Stimulated activated CD4-positive, alpha-beta T cell treated with anti-CD3 and anti-CD28 coated beads, Interleukin-12 subunit alpha, Interleukin-12 subunit beta, amount 100 ng/mL, for 48 hours (primary cell): ENCODE measurements at places on chromosomes 6 and 20.

- no peak for DNase-seq
These were observed 88.3 kb downstream of the SASH1 start for GRCh38 chr6:148430897-148431296.

DNA sequence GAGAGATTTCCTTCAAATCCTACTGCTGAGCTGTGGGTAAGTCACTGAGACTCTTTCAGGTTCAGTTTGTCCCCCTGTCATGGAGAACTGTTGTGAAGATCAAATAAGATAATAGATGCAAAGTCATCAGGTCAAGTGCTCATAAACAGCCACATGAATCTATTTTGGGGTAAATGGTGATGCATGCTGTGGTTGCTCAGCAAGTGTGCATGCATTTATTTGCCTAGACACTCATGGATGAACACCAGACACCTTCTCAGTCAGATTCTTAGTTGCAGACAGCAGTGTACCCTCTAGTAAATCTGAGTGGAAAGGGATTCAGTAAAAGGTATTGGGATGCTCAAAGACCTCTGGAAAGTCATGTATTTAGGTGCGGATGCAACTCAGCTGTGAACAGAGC lies 168.0 kb upstream of the FOXA2 start:
- no peak for DNase-seq

GRCh38 chr6:114195027-114195365 lies 147.8 kb downstream of the HS3ST5 start:
- no peak for DNase-seq

GRCh38 chr6:169249057-169249456 lies 4.6 kb downstream of the THBS2 start:
- no peak for DNase-seq

GRCh38 chr6:142735204-142735603 lies 209.8 kb downstream of the HIVEP2 start:
- DNase-seq, result no peak

DNA sequence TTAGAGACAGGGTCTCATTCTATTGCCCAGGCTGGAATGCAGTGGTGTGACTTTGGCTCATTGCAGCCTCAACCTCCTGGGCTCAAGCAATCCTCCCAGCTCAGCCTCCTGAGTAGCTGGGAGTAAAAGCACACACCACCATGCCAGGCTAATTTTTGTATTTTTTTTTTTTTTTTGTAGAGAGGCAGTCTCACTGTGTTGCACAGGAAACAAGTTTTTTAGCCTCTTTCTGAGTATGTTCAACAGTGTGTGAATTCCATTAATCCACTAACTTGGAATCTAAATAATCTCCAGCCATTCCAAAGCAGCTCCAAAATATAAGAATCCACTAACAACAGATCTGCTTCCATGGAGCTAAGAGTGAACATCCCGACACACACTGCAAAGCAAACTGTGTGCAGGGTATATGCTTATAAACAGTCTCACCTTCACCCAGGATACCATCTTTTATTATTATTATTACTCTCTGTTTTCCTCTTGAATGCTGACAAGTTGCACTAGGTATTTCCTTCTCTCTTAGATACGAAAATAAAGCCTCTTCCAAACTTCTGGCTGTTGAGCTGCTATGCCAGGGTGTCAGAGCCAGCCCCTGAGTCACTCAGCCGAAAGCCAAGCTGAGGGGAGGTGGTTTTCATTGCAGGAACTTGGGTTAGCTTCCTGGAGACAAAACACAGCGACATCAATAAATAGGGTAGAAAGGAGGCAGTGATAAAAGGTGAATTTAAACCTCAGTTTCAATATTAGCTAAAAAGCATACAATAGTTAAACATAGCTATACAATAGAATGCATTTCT lies 264.9 kb downstream of the HIVEP2 start:
- DNase-seq, result peak; percentile 26

DNA sequence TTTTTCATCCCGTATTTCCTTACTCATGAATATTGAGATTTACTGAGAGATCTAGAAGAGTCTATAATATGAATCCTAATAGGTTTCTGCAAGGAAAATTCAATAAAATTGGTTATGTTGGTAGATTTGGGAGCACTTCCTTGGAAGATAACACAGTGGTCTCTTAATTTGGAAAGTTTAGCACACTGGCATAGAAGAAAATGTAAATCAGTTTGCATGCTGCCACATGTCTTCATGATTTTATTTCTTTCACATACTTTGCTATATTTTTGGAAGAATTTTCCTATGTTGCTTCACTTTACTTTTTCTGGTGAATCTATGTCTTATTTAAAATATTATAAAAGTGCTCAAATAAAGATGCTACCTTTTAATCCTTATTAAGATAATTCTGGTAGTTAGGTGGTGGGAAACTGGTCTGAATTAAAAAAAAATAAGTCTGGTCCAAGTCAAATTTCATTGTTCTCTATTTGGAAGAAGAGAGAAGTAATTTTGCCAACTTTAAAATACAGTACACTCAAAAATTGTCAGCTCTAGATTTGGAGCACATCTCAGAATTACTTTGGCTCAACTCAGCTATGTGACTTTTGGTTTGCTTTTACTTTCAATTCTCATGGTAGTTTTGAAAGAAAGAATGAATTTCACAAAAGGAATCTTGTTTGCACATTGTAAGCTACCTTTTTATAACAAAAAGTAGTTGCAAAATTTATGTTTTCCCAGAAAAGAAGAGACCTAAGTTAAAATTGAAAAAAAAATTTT lies 197.3 kb downstream of the CENPW start:
- DNase-seq, result no peak

- DNase-seq, result no peak
These were observed 247.3 kb upstream of the PDE10A start for GRCh38 chr6:165910184-165910966.

- no peak for DNase-seq
These were observed 178.1 kb upstream of the MARCKS start for GRCh38 chr6:113679051-113679450.

- DNase-seq, result no peak
These were observed 14.7 kb upstream of the IPCEF1 start for GRCh38 chr6:154371281-154371680.

- no peak for DNase-seq
These were observed 10.6 kb downstream of the RAET1E start for GRCh38 chr6:149887343-149887742.

DNA sequence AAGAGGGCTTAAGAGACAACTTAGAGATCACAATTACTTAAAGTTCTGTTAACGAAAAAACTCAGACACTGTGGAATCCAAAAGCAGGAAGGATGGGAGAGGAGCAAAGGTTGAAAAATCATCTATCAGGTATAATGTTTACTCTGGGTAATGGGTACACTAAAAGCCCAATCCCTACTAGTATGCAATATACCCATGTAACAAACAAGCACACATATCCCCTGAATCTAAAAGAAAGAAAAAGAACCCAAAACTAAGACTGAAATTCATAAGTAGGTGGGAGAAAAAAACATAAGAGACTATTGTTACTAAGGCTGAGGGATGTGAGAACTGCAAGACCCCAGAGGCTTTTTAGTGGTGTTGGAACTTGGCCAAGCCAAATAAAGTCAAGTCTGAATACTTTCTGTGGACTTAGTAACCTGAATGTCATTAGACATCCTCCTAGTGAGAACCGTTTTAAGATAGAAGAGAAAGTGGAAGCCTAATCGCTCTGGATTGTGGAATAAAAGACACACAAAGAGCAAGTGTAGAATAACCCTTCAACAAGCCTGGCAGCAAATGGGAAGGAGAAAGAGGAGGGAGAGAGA lies 189.4 kb upstream of the RNF217 start:
- DNase-seq, result no peak

DNA sequence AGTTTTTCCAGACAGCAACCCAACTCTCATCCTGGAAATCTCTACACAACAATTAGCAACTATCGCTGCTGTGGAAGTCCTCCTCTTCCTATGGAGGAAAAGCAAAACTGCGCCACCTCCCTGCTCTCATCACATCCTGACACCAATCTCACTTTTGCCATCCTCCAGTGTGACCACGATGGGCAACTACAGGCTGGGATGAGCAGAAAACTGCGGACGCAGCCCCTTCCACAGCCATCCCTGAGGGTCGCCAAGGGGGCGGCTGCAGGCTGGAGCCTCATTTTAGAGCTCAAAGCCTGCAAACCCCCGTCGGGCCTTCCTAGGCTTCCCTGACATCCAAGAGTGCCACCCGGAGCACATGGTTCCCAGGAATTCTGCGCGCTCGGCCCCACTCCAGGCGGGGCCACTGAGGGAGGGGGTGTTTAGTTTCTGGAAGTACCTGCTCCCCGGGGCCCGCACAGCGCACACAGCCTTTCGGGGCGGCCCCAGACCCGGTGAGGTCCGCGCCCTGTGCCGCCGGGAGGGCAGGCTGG lies 1.2 kb downstream of the TCFL5 start:
- DNase-seq, result no peak

DNA sequence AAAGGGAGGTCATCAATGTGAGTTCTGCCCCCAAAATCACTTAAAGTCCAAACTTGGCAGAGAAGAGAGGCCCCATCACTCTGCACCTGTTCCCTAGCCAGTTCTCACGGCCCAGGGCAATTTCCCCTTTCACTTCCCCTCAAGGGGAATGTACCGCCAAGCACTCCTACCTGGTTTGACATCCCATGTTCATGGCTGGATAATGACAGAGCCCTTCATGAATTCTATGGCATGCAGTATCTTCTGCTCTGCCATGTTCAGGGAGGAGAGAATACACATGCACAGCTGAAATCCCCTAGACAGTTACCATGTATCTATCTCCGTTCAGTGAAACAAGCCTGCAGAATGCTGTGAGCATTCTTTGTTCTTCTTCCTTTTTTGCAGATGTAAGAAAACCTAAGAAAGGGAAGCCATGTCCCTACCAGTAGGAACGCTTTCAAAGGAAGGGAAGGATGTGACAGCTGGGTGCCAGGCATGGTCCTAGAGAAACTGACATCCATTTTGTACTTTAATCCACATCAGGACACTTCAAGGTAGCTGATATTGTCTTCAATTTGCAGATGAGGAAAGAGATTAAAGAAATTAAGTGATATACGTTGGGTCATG lies 79.8 kb upstream of the ARID1B start:
- DNase-seq, result no peak

DNA sequence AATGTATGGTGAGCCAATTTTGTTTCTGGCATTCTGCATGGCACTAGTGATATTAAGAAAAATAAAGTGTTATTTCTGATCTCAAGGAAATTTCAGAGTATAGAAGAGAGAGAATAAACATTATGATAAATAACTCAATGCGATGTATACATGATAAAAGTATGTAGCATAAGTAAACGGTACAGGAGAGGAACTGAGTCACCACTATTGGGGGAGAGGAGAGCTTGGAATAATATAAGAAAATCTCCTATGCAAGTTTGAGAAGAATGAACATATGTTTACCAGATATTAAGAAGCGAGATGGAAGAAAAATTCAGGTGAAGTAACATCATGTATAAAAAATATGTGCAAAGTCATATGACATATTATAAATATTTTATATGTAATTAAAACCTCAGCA lies 1230.3 kb upstream of the CITED2 start:
- DNase-seq, result no peak

DNA sequence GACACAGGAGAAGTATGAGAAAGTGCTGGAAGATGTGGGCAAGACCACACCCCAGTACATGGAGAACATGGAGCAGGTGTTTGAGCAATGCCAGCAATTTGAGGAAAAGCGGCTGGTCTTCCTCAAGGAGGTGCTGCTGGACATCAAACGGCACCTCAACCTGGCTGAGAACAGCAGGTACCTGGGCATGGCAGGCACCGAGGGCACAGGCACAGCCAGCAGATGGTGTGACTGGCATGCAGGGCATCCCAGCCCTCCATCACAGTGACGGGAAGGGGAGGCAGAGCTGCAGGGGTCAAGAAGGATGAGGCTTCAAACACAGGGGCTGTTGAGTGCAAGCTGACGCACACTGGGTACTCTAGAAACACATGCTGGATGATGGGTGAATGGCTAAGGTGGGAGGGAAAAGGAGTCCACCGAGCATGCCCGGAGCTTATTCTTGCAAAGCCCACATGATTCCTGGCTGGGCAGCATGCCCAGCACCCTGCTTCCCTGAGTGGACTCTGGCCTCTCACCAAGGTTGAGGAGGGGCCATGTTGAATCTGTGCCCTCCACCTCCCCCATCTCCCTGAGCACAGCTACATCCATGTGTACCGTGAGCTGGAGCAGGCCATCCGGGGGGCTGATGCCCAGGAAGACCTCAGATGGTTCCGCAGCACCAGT lies 26.3 kb downstream of the SPDEF start:
- DNase-seq, result no peak

DNA sequence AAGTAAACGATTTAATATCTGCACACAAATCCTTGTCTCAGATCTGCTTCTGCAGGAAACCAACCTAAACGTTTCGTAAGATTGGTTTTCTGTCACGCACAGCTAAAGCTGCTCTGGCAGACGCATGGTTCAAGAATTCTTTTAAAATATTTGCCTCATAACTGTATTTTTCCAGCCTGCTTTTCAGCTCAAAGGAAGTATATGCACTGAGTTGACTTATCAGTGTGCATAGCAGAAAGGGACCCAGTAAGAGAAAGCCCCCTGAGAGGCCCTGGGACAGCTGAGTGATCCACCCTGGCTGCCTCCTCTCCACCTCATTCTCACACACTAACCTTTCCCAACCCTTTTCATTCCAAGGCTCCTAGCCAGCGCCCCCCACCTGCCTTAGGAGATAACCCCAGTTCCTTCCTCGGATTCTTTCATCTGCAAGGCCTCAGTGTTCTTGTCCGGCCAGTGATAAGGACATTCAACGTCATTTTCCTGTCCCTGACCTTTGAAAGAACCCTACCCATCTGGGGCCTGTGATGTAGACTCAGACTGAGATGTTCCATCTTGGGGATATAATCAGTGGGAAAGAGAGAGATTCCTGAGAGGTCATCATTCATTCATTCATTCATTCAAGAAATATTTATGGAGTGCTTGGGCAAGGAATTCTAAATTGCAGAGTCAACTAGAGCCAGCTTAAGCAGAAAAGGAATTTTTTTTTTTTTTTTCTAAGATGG lies 22.4 kb upstream of the SLC9A8 start:
- no peak for DNase-seq

- DNase-seq, result no peak
These were observed 638.0 kb downstream of the DHX35 start for GRCh38 chr20:39600156-39600555.

GRCh38 chr6:87483929-87484328 lies 11.2 kb downstream of the SLC35A1 start:
- no peak for DNase-seq

DNA sequence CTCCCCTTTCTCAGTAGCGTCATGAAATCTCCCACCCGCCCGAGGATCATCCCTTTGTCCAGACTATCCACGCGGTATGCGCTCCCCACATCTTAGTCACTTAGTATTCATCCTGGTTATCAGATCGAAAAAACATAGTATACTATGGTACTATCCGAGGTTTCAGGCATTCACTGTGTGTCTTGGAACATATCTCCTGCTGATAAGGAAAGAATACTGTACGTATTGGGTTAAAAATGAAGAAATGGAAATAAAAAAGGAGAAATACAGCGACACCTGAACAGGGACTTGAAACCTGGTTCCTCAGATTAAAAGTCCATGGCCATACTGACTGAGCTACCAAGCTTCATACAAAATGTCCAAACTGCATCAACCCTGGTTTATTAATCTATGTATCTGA lies 14.0 kb downstream of the HMGN4 start:
- no peak for DNase-seq

DNA sequence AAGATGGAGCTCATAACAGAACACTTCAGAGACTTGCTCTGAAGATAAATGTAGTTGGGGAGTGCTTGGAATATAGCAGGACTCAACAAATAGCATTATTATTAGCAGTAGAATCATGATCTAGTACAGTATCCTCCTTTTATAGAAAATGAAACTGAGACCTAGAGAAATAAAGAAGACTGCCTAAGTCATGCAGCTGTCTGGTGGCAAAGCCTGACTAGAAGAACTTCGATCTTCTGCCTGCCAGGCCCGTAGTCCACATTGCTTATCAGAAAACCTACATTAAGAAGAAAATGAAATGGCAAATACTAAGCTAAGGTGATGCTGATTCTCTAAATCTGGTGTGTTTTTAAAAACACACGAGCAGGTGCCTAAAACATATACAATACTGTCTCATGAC lies 46.4 kb upstream of the DST start:
- no peak for DNase-seq
